H9 (cell line): ENCODE measurements at places on chromosomes 2 and 18. TPM values are rescaled to one million over a fixed set of nuclear protein-coding genes. Genes with fewer than 3 reads are reported as not detected.

- no peak overlapping the region for H3K27ac ChIP-seq
- peaks cover 9% of the 10 kb centered on the region for H3K36me3 ChIP-seq
- peaks cover 4% of the 10 kb centered on the region; the same call in 1 of the 2 replicates for H3K4me1 ChIP-seq
- H3K27me3 ChIP-seq = no peaks in the 10 kb centered on the region
- no peak overlapping the region for H3K4me3 ChIP-seq
These were observed 3.2 kb downstream of the DSEL start for GRCh38 chr18:67513280-67513679.

The KIF5C gene
- 52.9 TPM in 2 replicates for total RNA-seq

DNA sequence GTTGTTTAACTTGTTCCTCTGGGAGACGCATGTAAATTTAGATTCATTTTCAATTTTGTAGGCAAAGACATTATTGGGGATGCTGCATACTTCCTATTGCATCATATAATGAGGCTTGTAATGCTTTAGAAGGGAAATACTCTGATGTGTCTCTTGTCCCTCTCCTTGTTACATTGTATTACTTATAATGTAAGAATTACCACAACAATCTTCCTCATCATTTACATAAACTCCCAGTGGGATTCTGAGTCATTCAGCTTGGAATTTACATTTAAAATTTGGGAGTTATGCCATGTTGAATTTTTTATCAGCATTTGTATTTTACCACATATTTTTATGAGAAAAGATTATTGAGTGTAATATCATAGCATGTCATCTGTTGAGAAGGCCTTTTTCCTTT, 963.4 kb upstream of the NRXN1 start:
- no peak overlapping the region for H3K4me3 ChIP-seq
- H3K4me1 ChIP-seq = no peaks in the 10 kb centered on the region
- H3K27me3 ChIP-seq = no peaks in the 10 kb centered on the region
- DNase-seq = no peak
- H3K27ac ChIP-seq = no peak overlapping the region

The CRYGD gene
- not detected in 2 replicates for total RNA-seq

GRCh38 chr2:12031866-12032265, 285.4 kb downstream of the LPIN1 start:
- H3K27me3 ChIP-seq = no peaks in the 10 kb centered on the region
- no peak overlapping the region for H3K27ac ChIP-seq
- no peak overlapping the region for H3K4me3 ChIP-seq
- H3K4me1 ChIP-seq = no peaks in the 10 kb centered on the region
- no peaks in the 10 kb centered on the region for H3K36me3 ChIP-seq

- DNase-seq = no peak
- no peak overlapping the region for H3K4me3 ChIP-seq
- H3K4me1 ChIP-seq = no peaks in the 10 kb centered on the region
- no peaks in the 10 kb centered on the region for H3K27me3 ChIP-seq
- no peaks in the 10 kb centered on the region for H3K36me3 ChIP-seq
These were observed 214.5 kb downstream of the ZBTB7C start for GRCh38 chr18:48194591-48195181.

The ASTL gene
- total RNA-seq = 0.72 and 0.81 TPM in 2 replicates
